ENCODE measurements at places on chromosomes 5 and 9.
A peak's percentile ranks its signal among the peaks of the same experiment; 100 is the strongest.

GRCh38 chr5:105619725-105620124 lies 2051.0 kb downstream of the EFNA5 start:
- DNase-seq, result no peak

DNA sequence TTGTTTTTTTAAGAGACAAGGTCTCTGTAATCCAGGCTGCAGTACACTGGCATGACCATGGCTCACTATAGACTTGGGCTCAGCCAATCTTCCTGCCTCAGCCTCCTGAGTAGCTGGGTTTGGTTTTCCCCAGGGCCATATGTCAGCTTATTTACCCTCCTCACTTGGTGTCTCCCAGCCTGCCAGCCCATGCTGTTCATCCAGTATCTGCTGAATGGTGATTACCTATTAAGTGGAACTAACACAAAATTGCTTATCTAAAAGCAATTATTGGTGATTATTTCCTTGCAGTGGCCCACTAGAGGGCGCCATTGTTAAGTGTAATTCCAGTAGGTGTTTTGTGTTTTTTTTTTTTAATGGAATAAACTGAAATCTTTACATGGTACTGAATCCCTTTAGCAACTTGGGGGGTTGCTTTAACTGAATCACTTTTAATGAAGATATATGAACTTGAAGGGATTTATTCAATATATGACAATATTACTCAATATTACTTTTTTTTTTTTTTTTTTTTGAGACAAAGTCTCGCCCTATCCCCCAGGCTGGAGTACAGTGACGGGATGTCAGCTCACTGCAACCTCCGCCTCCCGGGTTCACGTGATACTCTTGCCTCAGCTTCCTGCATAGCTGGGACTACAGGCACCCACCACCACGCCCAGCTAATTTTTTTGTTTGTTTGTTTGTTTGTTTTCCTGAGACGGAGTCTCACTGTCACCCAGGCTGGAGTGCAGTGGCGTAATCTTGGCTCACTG lies 13.8 kb downstream of the EXOSC2 start:
- DNase-seq, result peak; percentile 83

DNA sequence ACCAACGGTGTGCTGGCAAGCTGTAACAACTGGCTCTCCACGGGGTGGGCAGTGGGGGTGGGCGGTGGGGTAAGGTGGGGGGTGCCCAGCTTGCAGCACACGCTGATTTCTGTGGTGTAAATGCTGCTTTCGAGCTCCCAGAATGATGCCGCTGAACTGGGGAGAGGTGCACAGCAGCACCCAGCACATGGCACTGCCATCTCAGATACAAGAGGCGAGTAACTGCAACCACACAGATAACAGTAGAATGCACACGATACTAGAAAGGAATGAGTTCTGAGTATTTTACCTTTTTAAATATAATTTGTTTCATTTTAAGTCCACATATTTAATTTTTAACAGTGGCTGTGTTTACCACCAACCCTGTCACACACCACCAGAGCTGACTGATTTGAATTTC lies 87.9 kb downstream of the SEMA4D start:
- no peak for DNase-seq

DNA sequence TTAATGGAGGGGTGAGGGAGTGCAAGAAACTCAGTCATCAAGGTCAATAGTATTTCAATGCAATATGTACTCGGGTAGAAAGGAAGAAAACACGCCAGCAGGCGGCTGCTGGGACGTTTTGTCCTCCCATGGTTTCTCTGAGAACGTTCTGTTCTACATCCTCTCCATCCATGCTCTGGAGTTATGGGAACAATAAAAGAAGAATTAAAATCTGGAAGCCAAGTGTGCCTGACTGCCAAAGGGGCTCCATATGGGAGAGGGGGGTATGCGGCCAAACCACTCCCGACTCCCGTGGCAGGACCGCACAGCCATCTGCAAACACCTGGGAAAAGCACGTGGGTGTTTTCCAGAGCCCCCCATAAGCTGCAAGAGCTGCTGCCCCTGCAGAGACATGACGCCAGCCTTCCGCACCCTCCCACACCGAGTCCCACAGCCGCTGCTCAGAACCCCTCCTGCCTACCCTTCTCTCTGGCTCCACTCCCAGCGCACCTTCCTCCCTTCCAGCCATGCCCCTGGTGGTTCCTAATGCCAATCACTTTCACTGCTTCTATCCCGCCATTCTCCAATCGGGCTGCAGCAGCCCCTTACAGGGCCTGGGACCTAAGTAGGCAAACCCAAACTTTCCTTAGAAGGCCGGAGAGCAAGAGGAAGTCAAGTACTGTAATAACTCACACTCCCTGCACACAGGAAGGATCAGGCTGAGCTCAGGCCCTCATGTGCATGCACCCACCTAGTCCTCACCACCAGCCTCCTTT lies 241.6 kb downstream of the SYK start:
- no peak for DNase-seq

DNA sequence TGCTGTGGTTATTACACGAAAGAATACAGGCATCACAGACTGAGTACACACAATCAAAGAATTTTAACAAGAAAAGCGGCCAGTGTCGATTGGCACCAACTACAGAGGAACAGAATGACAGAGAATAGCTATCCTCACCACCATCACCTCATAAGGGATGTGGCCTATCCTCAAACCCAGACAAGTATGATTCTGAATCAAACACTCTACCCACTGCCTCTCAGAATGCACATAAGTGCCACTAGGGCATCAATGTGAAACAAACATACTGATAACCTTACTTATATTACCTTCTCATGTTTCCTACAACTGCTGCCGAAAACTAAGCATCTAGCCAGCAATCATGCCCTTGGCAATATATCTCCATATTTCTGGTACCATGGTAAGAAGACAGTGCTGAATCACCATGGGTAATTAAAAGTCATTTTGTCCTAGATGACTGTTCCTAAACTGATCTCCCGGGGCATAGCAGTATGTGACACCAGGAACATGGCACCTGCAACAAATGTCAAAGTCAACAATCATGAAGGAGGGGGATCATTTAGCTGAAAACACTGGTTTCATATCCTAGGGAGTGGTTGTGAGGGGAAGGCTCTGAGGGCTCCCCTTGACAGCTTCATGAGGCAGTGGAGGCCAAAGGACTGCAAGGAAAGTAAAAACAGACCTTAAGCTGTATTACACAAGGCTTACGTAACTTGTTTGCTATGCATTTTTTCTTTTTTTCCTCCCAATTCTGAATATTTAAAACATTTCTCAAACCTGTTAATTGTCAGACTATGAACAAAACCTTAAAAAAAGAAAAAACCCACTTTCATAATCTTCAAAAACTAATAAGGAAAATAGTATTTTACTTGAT lies 88.3 kb downstream of the LHFPL2 start:
- no peak for DNase-seq
